ENCODE measurements at places on chromosomes 4 and X.

DNA sequence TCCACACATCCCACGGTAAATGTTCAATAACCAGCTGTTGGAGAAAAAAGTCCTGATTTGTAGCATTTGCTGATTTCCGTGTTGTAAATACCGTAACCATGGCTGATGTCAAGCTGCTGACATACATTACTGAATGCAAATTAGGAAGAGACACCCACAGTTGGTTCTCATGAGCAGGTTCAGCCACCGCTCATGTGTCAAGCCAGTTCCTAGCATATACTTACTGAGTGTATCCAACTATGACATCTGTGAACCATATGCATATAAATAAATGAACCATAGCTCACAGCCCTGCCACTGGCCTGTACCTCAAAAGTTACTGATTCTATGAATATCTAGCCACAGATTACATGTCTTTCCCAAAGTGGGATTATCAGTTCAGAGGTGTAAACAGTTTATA is 29.5 kb downstream of the FHDC1 start:
- no peak for DNase-seq

DNA sequence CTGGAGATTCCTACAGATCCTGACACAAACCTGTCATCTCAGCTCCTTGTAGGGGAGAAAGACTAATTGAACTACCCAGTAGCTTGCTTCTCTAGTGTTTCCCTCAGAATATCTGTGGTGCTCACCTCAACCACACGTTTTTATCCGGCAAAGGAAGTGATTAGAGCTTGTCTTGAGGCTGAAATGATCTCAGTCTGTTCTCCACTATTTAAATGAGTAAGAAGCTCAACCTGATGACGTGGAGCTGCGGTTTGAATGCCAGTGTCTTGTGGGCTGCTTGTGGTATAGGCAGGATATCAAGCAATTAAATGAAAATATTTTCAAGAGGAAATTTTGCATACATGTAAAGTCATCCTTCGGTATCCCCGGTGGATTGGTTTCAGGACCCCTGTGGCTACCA is 270.2 kb downstream of the TLL1 start:
- no peak for DNase-seq

GRCh38 chr4:27930976-27931375 is 1070.3 kb downstream of the STIM2 start:
- no peak for DNase-seq

DNA sequence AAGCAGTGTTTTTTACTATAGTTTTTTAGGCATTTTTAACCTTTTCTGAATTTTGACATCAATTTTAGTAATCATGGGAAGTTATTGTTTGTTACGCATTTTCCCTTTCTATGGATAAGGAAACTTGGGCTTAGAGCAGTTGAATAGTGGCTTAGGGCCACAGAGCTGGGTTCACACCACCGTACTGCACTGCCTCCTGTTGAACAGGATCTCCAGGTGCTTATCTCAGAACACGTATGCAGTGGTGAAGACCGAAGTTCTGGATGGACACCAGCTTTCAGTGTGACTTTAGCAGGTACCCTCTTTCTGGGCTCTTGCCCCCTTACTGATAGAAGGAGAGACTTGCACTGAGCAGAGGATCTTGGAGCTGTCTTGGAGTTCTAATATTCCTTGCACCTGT is 137.6 kb downstream of the PTTG2 start:
- no peak for DNase-seq

DNA sequence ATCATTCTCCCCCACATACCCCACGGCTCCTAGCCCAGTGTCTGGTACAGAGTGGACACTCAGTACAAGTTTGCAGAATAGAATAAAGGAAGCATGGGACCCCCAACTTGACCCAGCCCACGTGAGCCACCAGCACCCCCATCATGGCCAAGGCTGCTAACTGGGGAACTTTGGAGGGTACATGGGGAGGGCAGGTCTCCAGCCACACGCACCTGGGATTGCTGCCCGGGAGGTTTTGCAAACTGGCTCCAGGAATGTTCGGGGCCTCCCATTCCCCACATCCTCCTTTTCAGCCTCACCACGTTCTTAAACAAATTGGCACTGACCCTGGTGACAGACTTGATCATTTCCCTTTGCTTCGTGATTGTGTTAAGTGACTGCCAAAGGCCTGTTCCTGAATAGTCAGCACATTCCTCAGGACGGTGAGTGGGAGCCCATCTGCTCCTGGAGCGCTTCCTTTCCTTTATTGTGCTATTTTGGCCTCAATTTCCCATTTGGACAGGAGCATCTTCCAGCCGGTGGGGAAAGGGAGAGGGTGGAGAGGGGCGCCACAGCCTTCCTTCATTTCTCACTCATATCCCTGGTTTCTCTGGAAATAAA is 18.7 kb upstream of the XPNPEP2 start:
- no peak for DNase-seq

GRCh38 chr4:4912155-4912554 is 52.7 kb downstream of the MSX1 start:
- DNase-seq = no peak

GRCh38 chr4:6017800-6018199 is 431 bp downstream of the C4orf50 start:
- DNase-seq = no peak

DNA sequence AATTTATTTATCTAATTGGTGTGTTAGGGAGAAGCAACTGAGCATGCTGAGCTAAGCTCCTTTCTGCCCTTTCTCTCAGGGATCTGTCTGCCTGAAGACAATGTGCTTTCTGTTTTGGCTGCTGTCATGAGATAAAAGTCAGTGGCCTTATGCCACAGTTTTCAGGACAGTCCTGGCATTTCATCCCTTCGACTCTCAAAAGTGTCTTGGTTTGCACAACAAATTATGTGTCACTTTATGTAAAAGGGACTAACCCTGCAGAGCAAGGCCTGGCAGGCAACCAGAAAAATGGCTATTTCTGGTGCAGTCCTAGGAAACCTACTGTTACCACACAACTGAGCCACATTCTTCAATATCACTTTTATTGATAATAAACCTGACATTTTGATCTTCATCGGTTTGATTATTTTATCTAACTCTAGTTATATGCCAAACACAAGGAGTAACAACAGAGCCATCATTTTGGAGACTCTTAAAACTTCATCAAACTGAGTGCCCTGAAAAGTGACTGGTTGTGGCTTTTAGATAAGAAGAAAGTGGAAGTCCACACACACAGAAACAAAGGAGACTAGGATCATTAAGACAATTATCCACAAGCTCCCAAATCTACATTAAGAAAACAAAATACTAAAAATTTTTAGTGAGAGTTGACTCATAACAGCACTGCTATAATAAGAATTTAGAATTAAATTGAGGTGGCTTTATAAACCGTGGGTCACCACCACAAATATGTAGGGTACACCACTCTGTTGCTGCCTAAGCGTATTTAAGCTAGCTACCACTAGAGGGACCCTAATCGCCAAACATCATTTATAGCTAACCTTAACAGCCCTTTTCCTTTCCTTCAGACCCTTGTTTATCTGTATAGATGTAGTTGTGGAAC is 95.9 kb upstream of the PTPN13 start:
- DNase-seq = no peak

GRCh38 chr4:102219129-102219528 is 126.2 kb downstream of the SLC39A8 start:
- DNase-seq = no peak

GRCh38 chr4:85939595-85939994 is 420.3 kb downstream of the MAPK10 start:
- no peak for DNase-seq

DNA sequence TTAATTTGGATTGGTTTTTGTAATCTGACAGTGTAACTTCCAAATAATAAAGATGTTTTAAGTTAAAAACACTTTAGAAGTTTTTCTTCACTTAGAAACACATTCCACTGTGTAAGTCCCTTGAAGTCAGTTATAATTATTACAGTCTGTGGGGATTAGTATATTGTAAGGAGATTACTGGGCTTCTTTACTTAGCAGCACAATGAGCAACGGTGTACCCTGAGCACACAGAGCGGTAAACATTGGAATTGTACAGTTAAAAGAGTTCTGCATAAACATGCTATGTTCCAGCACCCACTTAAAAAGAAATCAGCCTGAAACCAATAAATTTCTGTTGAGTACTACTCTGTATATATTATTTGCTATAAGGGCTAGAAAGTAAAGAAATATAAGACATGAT is 44.3 kb downstream of the CCSER1 start:
- no peak for DNase-seq

DNA sequence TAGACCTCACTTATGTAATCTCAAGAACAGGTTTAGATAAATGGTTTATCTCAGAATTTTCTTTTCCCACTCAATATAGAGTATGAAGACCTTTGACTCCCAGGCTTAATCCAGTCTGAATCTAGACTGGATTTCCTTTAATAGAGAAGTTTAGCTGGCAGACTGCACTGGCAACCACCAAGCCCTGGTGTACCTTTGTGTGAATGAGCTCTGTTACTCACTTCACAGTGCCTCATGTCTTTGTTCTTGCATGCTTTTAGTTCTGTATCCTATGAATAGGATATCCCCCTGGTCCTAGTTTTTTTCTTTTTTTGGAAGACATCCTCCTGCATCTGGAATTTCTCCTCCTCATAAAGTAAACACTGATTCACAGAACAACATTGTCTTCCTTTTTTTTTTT is 53.2 kb upstream of the MCUB start:
- no peak for DNase-seq

GRCh38 chrX:110402091-110402849 is 43.6 kb downstream of the RTL9 start:
- DNase-seq = no peak

DNA sequence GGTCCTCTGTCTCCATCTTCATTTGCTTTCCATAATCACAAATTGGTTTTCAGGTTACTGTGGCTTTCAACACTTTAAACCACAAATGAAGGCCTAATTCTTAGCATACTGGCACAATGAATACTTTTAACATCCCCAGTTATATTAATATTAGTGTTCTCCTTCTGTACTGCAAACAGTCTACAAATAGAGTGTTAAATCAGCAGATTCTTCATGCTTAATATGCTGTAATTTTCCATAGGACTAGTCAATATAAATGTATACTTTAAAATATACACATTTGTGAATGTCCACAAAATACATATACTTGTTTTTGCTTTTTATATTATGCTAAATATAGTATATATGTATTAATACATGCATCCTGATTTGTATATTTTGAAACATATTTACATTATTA is 72.6 kb downstream of the SH3RF1 start:
- no peak for DNase-seq

All from activated gamma-delta T cell treated with anti-CD3 and anti-CD28 coated beads, Interleukin-2, amount 50 U/mL, for 16 hours (primary cell).